ENCODE measurements at places on chromosomes 3 and 15. TPM values are rescaled to one million over a fixed set of nuclear protein-coding genes. Genes with fewer than 3 reads are reported as not detected.

GRCh38 chr3:170697908-170698307, 112.0 kb upstream of the SLC7A14 start:
- ATAC-seq: no peak

ANKRD34C gene
- total RNA-seq: not detected

- ATAC-seq: no peak
Measured at GRCh38 chr3:52218454-52218853, 7.0 kb downstream of the TLR9 start.

DNA sequence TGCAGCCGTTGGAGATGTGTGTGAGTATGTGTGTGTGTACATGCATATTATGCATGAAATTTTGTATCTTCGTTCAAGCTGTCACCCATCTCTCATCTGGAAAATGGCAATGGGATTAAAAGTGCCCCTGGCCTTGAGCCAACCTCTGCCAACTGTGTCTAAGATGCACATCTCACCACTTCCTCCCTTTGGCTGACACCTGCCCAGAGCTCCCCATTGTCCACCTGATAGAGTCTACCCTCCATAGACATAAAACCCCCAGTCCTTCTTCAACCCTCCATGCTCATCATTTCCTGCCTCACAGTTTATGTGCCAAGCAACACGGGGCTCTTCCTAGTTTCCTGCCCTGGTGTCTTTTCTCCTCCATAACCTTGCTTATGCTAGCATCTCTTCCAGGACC, 187.5 kb upstream of the HES1 start:
- no peak for ATAC-seq

DNA sequence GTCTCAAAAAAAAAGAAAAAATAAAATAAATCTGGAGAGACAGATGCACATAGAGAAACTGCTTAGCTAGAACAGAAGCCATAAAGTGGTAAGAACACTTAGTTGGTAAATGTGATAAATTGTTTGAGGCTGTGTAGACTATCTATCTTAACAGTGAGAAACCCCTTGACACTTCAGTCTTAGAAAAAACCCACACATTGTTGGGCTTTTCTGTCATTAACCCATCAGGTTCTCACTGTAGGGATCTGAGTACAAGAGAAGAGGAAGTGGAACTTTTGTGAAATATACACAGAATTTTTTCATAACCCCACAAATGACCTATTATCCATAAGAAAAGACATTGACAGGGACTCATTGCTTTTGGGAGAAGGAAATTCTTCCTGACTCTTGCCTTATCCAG, 24.4 kb downstream of the TP63 start:
- no peak for ATAC-seq

- peak; percentile 83 for ATAC-seq
Measured at GRCh38 chr3:184765730-184766074, 46.3 kb upstream of the VPS8 start.

DNA sequence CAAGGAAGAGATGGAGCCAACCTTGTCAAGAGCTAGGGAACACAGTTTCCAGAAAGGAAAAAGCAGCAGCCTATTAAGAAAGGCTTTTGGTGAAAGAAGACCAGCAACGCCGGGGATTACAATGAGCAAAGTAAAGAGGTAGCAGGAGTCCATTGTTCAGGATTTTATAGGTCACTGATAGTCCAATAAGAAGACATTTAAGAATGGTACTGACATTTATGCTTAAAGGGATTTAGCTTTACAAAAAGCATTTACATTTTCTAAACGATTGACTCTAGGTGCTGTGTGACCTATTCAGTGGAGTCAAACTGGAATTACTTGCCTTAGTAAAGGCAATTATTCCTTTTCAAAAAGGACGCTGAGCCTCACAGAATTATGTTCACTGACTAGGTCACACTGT, 40.8 kb downstream of the CSNK1G1 start:
- peak; percentile 67 for ATAC-seq

SPESP1 gene
- 0.52 TPM for total RNA-seq
